ENCODE measurements at places on chromosomes 1 and 21. TPM values are rescaled to one million over a fixed set of nuclear protein-coding genes. Genes with fewer than 3 reads are reported as not detected.

The ITLN2 gene
- total RNA-seq: not detected

The ASAP3 gene
- 0.58 TPM for total RNA-seq

The PLEKHA6 gene
- total RNA-seq: 0.80 TPM

The OXCT2 gene
- total RNA-seq: 1.9 TPM

The C1orf56 gene
- 1.5 TPM for total RNA-seq

The CASQ1 gene
- total RNA-seq: not detected

The FCRLB gene
- total RNA-seq: not detected

The TP73 gene
- total RNA-seq: 0.65 TPM

The CAPZB gene
- 388 TPM for total RNA-seq

The CD244 gene
- not detected for total RNA-seq

The SLC44A3 gene
- total RNA-seq: 0.21 TPM

The SLC25A44 gene
- total RNA-seq: 61.3 TPM

The MAP10 gene
- total RNA-seq: 0.86 TPM

The LCE2B gene
- not detected for total RNA-seq

The CNKSR1 gene
- 1.3 TPM for total RNA-seq

The NCAM2 gene
- total RNA-seq: not detected

The LTN1 gene
- total RNA-seq: 26.7 TPM

The CKS1B gene
- total RNA-seq: 197 TPM

The PRKCZ gene
- 14.7 TPM for total RNA-seq

The LCK gene
- 246 TPM for total RNA-seq

The EEIG2 gene
- 8.4 TPM for total RNA-seq

The DENND2C gene
- total RNA-seq: 0.93 TPM

The FAM131C gene
- total RNA-seq: 0.33 TPM

The C8B gene
- not detected for total RNA-seq

The ZNF683 gene
- total RNA-seq: not detected

The F13B gene
- not detected for total RNA-seq

The TMEM59 gene
- 142 TPM for total RNA-seq

The KLHDC7A gene
- total RNA-seq: not detected

The ANGPTL3 gene
- not detected for total RNA-seq

The AADACL4 gene
- not detected for total RNA-seq

The AMY1B gene
- not detected for total RNA-seq

The OR2L3 gene
- not detected for total RNA-seq

The COL8A2 gene
- total RNA-seq: not detected
